ENCODE measurements at places on chromosomes 7 and 10.

- DNase-seq, result no peak
Measured at GRCh38 chr7:104933022-104933421, 81.0 kb upstream of the KMT2E start.

- no peak for DNase-seq
Measured at GRCh38 chr10:60209874-60210570, 179.7 kb downstream of the ANK3 start.

GRCh38 chr7:73340514-73340913, 12.6 kb downstream of the FKBP6 start:
- no peak for DNase-seq

- no peak for DNase-seq
Measured at GRCh38 chr10:13792006-13792405, 205.2 kb downstream of the PRPF18 start.

- no peak for DNase-seq
Measured at GRCh38 chr7:147578196-147578595, 1012.4 kb upstream of the C7orf33 start.

GRCh38 chr7:37817591-37817960, 30.8 kb upstream of the NME8 start:
- DNase-seq, result no peak

GRCh38 chr10:121914661-121915060, 13.2 kb downstream of the ATE1 start:
- DNase-seq, result no peak

DNA sequence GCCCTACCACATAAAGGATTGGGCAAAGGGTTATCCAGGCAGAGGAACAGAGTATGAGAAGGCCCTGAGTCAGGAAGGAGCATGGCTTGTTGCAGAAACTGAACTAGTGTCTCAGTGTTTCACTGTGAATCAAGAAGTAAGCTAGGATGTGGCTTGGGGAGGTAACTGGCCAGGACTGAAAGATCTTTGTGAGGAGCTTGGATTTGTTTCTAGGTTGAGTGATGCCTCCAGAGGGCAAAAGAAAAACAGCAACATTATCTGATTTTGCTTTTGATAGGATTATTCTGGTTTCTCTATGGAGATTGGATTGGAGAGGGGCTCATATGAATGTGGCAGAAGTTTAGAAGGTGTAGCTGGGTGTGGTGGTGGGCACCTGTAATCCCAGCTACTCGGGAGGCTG, 137.9 kb upstream of the HDAC9 start:
- DNase-seq, result peak; percentile 63

- no peak for DNase-seq
Measured at GRCh38 chr10:11636697-11637303, 25.4 kb upstream of the USP6NL start.

- DNase-seq, result no peak
Measured at GRCh38 chr10:122290334-122290733, 19.2 kb downstream of the BTBD16 start.

- no peak for DNase-seq
Measured at GRCh38 chr10:11499425-11500071, 111.9 kb downstream of the USP6NL start.

DNA sequence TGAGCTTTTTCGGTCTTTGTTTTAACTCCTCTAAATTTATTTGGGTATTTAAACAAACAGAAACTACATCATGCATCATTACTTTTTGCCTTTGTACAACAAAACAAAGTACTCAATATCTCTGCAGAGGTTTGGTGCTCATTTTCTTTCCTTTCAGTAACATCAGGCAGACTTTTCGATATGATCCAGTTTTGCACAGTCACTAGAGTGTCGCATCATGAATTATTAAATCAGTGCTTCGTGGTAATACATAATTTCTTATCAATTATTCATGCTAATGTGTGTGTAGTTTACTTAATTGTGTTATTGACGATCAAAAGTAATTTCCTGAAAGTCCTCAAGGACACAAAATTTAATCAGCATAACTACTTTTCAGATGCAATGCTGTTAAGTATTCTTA, 31.8 kb downstream of the DRGX start:
- no peak for DNase-seq

GRCh38 chr7:29866490-29866930, 60.2 kb downstream of the WIPF3 start:
- no peak for DNase-seq

DNA sequence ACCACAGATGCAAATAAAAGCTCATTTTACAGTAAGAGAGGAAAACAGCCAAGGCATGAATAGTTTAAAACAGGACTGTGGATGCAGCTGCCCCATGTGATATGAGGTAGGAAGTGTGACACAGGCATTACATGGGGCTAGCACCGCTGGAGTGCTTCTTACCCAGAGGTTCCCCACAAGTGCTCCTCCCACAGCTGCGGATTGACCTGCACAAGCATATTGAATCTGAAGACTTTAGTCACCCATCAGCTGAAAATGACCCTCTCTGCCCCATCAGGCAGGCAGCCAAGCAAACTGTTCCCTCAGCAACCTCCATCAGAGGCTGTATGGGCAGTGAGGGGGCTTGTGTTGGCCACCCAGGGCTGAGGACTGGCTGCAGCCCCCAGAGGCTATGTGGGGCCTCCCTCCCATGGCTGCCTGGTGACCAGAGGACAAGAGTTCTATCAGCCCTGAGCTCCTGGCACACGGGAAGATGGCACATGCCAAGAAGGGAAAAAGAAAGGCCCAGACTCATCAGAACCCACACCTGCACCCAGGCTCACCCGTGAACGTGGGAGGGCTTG, 98.7 kb downstream of the TCERG1L start:
- DNase-seq, result no peak

- no peak for DNase-seq
Measured at GRCh38 chr7:31775556-31775955, 88.5 kb downstream of the PPP1R17 start.

- DNase-seq, result no peak
Measured at GRCh38 chr10:132986576-132986975, 44.2 kb upstream of the CFAP46 start.

DNA sequence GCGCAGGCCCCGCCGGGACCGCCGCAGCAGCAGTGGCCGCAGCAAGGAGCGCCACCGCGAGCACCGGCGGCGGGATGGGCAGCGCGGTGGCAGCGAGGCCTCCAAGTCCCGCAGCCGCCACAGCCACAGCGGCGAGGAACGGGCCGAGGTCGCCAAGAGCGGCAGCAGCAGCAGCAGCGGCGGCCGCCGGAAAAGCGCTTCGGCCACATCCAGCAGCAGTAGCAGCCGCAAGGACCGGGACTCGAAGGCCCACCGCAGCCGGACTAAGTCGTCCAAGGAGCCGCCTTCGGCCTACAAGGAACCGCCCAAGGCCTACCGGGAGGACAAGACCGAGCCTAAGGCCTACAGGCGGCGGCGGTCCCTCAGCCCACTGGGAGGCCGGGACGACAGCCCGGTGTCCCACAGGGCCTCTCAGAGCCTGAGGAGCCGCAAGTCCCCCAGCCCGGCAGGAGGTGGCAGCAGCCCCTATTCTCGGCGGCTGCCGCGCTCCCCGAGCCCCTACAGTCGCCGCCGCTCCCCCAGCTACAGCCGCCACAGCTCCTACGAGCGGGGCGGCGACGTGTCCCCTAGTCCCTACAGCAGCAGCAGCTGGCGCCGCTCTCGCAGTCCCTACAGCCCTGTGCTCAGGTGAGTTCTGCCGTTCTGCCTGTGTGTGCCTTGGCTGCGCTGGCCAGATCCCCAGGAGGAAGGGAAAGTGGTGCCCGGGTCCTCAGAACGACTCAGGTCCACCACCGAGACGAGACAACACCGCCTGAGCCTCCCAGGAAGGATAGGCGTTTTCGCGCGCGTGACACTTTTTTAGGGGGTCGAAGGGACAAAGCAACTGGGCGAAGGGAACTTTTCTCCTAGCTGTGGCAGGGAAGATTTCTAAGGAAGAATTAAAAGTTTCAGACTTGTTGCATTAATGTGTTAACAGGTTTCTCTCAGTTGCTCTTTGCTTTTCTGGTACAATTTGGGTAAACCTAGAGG, 1.5 kb downstream of the CDK13 start:
- DNase-seq, result peak; percentile 91

- DNase-seq, result no peak
Measured at GRCh38 chr10:20454331-20454730, 442.8 kb downstream of the NEBL start.

DNA sequence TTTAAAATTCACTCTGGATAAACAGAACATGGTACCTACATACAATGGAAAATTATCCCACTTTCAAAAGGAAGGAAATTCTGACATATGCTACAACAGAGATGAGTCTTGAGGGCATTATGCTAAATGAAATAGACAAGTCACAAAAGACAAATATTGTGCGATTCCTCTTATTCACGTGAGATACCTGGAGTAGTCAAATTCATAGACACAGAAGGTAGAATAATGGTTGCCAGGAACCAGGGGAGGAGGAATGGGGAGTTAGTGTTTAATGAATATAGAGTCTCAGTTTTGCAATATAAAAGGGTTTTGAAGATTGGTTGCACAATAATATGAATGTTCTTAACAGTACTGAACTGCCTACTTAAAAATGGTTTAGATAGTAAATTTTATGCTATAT, 69.8 kb upstream of the WAC start:
- no peak for DNase-seq

DNA sequence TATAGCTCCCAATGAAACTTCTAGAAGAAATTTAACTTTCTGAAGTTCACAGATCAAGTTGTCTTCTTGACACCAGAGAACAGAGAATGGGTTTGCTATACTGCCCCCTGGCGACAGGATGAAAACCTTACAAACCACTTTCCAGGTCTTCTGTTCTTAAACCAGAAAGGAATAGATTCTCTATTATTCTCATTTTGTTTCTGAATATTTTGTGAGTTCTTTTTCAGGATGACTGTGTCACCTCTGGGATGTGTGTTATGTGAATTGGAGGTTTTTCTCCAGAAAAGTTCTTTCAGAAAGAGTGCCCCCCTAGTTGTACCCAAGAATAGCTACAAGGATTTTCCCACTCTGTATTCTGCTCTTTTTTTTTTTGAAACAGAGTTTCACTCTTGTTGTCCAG, 6.3 kb downstream of the IFT22 start:
- peak; percentile 88 for DNase-seq

DNA sequence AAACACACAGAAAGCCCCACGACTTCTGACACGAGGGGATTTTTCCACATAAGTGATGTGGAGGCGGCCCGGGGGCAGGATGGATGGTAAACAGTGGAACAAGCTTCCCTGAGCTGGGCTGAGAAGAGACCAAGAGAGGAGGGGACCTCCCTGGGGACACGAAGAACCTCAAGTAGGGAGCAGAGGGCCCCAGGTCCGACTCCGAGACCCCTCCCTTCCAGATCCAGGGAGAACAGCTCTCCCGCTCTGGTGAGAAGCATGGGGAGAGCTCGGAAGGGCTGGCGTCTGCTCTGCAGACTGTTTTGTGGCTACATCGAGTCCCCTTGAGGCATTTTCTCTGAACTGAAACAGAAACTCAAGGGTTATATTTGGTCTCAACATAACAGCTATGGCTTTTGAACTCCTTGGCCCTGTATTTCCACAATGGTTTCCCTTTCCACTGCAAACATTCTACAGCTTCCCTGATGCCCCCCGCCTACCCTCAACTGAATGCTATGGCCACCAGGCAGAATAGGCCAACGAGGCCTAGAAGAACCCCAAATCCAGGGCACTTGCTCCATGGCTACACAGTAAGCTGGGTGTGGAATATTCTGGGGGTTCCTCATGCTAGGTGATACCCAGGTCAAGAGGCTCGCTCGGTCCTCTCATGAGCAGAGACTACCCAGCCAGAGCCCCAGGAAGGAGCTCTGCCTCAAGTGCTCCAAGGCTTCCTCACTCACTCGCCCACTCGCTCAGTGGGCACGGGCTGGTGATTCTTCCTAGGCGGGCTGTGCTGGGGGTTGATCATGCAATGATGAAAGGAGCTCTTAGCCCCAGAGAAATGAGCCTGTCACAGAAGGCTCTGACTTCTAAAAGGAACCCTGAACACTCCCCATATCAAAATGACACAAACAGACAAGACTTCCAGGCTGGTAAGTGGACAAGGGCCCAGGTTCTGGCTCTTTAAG, 47.5 kb downstream of the FAM53B start:
- peak; percentile 34 for DNase-seq

GRCh38 chr10:44517635-44518034, 132.7 kb upstream of the CXCL12 start:
- peak; percentile 38 for DNase-seq

GRCh38 chr10:15222511-15222910, 54.0 kb upstream of the NMT2 start:
- no peak for DNase-seq
